Neural crest cell (in vitro differentiated cells): ENCODE measurements at places on chromosomes 3 and 15. TPM values are rescaled to one million over a fixed set of nuclear protein-coding genes. Genes with fewer than 3 reads are reported as not detected.

- no peak for DNase-seq
Observed at GRCh38 chr3:150733936-150734794, 28.8 kb downstream of the SIAH2 start.

DNA sequence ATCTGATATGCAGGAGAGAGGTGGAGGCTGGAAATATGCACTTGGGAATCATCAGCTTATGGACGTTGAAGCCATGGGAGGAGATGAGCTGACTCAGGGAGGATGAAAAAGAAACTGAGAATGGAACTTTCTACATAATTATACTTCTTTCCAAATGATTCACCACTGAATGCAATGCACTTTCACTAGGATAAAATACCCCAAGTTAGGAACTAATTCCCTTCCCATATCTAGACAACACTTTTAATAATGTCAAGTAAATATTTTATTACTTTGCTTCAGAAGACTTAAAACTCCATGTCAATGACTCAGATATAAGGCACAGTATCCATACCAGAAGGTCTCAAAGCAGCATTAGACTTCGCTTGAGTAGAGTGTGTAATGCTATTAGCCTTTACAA is 24.2 kb downstream of the NPTN start:
- DNase-seq = no peak

The AADACL2 gene
- not detected in 2 replicates for total RNA-seq

- DNase-seq = no peak
Observed at GRCh38 chr15:99321468-99321867, 70.2 kb downstream of the LRRC28 start.

The PPP1R14D gene
- not detected in 2 replicates for total RNA-seq

GRCh38 chr3:185164428-185165217 is 11.8 kb upstream of the C3orf70 start:
- DNase-seq = no peak

- DNase-seq = no peak
Observed at GRCh38 chr3:106560451-106560966, 691.7 kb upstream of the CBLB start.

The SAMD7 gene
- not detected in 2 replicates for total RNA-seq

The SLC51A gene
- total RNA-seq = not detected in 2 replicates

DNA sequence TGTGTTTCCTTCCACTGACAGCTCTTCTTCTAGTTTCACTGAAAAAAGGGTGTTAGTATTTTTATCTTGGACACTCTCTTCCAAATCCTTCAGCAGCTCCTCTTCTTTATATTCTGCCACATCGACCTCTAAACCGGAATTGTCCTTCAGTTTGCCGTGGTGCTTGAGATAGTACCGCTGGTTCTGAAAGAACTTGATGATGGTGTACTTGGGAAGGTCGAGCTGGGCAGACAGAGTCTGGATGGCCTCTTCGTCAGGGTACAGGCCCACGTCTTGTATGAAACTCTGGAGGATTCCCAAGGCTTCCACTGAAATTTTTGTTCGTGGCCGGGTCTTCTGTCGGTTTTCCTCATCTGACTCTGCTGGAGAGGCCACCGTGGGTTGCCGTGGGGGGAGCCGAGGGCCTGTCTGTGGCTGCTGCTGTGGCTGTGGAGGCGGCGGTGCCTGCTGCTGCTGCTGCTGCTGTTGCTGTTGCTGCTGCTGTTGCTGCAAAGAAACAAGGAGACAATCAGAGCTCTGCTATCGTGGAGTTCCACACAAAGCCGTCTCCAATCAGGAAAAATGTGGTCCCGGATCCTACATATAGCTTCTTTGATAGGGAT is 75.8 kb downstream of the SATB1 start:
- DNase-seq = no peak

The MAPK6 gene
- total RNA-seq = 77.8 and 82.1 TPM in 2 replicates
